ENCODE measurements at places on chromosomes 4 and X.

DNA sequence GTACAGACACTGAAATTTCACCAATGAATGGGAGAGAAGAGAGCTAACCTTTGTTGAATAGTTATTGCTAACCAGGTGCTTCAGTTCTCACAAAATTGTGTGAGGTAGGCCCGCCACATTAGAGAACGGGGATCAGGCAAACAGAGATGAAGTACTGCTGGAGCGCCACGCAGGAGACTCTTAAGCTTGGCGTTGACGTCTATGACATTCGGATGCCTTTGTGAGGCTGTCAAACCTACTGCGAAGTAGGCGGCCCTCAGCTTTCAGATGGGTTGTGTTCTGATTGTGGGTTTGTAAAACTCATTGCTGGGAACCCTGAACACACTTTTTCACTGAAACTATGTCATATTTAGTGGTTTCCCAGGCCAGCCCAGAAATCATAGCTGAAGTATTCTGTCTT lies 173.6 kb downstream of the CBR4 start:
- DNase-seq: no peak

DNA sequence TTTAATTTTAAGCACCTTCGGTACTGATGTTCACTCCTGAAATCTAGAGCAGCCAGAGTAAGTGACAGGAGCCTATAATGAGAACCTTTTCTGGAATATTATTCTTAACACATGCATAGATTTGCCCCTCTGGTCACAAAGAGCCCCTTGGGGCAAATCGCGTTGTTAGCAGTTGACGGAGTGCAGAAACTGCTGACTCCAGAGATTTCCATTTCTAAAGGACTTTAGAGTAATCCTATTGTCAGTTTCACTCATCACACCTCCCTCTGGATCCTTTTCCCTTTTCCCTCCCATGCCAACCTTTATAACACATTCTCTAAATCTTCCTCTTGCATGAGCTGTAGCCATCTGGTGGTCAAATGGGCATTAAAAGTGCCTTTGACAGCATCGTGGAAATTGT lies 264.9 kb upstream of the PRPS2 start:
- DNase-seq: no peak

GRCh38 chr4:105630670-105631655 lies 77.5 kb downstream of the INTS12 start:
- DNase-seq: no peak

- DNase-seq: no peak
These were observed 24.6 kb upstream of the CD99 start for GRCh38 chrX:2666491-2666890.

- no peak for DNase-seq
These were observed 1.9 kb upstream of the CITED1 start for GRCh38 chrX:72307646-72308051.

GRCh38 chrX:37786624-37787422 lies 7.0 kb downstream of the CYBB start:
- no peak for DNase-seq

GRCh38 chrX:36908801-36909675 lies 99.1 kb upstream of the FAM47C start:
- no peak for DNase-seq
